ENCODE measurements at places on chromosomes 1 and 21.

GRCh38 chr21:35190201-35190701 is 141.1 kb upstream of the RUNX1 start:
- no peak for DNase-seq

DNA sequence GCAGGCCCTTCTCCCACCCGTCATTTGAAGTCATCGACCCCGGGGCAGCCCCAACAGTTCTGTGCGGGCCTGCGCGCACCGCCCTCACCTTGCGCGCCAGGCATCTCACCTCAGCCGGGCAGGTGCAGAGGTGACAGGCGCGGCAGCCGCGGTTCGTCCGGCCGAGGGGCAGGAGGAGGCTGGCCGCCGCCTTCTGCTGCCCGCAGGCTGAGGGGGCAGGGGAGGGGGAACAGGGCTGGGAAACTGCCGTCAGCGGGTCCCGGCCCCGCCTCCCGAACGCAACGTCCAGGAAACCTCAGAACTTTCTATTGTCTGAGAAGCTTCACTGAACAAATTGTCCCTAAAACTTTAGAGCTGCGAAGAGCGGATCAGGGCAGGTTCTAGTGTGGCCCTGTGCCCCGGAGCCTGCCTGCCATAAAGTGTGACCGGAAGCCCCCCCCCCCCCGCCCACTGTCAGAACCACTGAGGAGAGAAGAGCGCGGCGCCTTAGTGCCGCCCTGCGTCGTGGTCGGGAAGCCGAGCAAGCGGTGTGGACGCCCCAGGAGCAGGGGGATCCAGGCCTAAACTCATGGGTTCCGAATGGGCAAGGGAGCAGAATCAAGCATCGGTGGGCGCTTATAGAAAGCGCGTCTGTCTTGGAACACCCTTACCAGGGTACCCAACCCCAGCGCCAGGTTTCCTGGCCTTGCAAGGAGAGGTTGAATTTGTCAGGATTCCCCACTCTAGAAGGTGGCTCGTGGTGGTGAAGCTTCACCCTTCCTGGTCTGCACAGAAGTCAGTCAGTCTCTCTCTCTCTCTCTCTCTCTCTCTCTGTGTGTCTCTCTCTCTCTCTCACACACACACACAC is 13.3 kb upstream of the TBX15 start:
- no peak for DNase-seq

DNA sequence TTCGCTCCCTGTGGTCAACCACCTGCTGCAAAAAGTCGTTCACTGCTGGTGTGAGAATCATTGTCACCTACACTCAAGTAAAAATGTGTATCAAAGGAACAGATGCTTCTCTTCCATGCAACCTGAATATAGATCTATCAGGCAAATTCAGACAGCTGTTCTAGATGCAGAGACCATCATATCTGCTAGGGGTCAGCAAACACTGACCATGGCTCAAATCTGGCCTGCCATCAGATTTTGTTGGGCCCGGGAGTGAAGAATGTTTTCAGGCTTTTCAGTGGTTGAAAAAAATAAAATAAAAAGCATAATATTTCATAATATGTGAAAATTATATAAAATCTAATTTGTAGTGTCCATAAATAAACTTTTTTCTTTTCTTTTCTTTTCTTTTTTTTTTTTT is 199.6 kb downstream of the RGS7 start:
- no peak for DNase-seq

DNA sequence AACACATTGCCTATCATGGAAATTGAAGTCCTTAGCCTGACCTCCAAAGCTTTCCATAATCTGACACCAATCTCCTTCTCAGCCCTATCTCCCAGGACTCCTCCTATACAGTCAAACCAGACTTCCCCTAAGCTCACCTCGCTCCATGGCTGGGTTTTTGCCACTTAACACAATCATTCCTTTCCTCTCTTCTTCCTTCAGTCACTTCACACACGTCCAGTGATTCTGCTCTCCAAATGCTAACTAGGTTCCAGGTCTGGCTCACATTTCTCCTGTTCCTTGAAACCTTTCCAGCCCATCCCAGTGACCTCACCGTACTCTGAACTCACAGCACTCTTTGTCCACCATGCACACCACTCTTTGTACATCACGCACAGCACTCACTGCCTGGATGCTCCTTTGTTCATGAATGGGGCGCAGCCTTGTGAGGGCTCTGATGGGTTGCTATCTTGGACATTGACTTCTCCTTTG is 98.4 kb downstream of the GLUL start:
- no peak for DNase-seq

DNA sequence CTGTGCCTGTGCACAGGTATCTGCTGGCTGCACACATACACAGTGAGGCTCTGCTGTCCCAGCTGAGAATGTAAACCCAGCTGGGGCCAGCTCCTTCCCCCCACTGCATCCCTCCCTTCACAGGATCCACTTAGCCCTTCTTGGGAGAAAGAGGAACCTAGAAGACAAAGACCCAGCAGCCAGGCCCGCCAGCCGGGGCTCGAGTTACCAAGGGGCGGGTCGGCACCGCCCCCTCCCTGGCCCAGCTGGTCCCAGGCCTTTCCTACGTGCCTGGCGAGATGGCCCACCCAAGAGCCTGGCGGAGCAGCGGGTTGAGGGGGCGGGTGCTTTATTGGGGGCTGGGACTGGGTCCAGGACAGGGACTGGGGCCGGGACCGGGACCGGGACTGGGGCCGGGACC is 2.1 kb downstream of the SH3BGRL3 start:
- DNase-seq: no peak
